ENCODE measurements at places on chromosomes 2 and 18.

DNA sequence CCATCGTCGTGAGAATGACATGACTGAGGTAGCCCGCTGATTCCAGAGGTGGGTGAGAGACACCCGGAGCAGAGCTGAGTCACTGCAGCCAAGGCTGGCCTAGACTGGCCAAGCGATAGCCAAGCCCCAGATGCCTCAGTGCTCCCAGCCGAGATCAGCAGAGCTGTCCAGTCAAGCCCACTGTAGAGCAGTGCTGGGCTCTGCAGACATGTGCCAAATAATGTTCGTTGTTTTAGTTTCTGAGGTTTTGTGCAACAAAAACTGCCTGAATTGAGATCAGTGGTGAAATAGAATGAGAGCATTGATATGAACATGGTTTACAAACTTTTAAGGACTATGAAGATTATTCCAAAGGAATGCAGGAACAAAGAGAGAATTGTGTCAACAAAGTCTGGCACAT, 42.1 kb downstream of the INSIG2 start:
- no peak for DNase-seq

DNA sequence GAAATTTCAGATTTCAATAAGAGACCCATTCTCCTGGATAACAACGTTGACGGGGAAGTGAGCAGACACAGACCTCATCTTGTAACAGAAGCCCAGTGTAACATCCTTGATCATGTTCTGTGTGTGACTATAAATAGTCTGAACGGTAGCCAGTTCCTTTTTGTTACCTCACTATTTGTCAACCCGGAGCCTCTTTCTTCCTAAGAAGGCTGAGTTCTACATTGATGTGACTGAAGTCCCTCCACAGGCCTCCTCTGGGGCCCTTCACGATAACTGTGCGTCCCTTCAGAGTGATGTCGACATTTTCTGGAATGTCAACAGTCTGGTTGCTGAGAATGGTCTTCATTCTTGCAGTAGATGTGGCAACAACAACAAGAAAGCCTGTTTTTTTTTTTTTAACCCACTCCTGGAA, 6.3 kb upstream of the PLEKHM3 start:
- no peak for DNase-seq

GRCh38 chr18:55261253-55261652, 302.0 kb upstream of the CCDC68 start:
- no peak for DNase-seq

- DNase-seq, result no peak
Measured at GRCh38 chr18:21230436-21230835, 11.6 kb upstream of the GREB1L start.

DNA sequence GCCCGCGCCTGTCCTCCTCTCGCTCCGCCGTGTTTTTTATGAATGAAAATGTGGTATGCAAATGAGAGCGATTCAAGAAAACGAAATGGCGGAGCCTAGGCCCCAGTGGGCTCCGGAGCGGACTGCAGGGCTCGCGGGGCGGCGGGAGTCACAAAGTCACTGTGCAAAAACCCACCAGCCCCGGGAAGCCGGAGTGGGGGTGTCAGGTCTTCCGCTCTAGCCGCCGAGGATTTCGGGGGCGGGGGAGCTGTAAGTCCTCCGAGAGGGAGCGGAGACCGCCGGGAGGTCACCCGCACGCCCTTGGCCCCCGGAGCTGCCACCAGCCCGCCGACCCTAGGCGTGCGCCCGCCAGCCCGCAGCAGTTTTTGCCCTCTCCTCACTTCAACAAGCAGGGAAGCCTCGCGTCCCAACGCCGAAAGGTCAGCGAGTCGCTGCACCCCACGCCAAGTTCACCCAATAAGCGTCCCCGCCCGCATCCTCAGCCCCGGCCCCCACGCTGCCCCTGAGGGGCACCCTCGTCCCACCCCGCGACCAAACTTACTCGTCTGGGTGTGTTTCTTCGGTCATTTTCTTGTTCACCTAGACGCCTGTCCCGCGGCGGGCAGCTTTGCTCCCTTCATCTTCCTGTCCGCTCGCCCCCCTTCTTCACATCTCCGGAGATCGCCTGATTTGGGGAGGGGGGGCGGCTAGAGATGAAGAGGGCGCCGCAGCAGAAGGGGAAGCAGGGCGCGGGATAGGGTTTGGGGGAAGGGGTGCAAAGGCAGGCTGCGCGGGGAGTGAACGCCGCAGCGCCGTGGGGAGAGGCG, 775 bp downstream of the SPRED2 start:
- DNase-seq, result no peak

GRCh38 chr2:120887741-120888231, 152.1 kb downstream of the GLI2 start:
- no peak for DNase-seq

- DNase-seq, result no peak
Measured at GRCh38 chr2:218877331-218877730, 3.3 kb upstream of the WNT10A start.

GRCh38 chr18:74040008-74040407, 107.6 kb downstream of the FBXO15 start:
- no peak for DNase-seq

- DNase-seq, result no peak
Measured at GRCh38 chr2:102238039-102238756, 51.4 kb downstream of the IL1RL2 start.

DNA sequence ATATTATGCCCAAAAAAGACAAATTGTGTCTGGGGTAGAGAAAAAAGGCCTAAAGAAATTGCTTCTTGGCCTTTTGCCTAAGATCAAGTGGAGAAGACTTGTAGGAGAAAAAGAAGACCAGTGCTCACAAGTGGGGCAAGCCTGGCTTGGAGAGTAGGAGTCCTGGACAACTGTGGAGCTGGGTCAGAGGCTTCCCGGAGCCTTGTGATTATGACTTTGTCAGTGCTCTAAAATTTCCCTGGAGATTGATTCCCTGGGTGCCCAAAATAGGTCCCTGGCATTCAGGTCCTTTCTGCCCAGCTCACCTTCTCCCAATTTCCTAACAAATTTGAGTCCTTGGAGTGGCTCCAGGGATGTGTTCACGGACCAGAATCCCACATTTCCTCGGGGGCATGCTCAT, 787 bp upstream of the TRIM54 start:
- no peak for DNase-seq

GRCh38 chr2:57407772-57408201, 638.8 kb upstream of the VRK2 start:
- no peak for DNase-seq

GRCh38 chr2:227829337-227829736, 15.7 kb downstream of the CCL20 start:
- DNase-seq, result no peak

DNA sequence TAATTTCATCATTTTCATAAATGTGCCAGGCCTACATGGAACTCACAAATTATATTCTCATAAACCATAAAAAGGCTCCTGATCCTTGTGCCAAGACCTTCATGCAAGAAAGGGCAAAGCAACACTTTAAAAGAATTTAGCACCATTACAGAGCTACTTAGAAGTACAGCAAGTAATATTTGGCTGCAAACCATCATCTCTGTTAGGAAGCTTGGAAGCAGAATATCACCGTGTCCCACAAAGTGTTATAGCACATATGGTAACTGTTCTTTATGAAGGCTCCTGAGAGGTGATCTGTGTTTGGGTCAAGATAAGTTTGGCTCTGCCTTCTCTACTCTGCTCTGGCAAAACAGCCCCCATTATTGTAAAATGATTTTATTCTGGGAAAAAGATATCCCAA, 59.7 kb upstream of the KCNJ3 start:
- no peak for DNase-seq

- no peak for DNase-seq
Measured at GRCh38 chr2:66830881-66831280, 396.0 kb downstream of the MEIS1 start.

GRCh38 chr2:136114382-136114781, 3.6 kb downstream of the CXCR4 start:
- no peak for DNase-seq

DNA sequence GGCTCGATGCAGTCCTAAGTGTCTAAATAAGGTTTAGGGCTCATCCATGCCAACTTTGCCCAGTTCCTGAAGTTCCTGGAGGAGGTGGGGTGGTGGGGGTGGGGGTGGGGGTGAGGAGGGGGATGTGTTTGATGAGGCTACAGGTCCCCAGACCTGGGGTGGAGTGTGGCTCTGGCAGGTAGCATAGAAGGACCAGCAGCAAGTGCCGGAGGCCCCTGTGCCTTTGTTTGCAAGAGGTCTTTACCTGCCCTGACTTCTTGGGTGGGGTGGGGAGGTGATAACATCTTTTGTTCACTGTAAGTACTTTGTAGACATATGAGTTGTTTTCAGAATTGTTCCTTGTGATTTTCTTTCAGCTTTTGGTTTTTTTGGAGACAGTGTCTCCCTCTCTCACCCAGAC, 10.0 kb downstream of the SH3BP4 start:
- no peak for DNase-seq

DNA sequence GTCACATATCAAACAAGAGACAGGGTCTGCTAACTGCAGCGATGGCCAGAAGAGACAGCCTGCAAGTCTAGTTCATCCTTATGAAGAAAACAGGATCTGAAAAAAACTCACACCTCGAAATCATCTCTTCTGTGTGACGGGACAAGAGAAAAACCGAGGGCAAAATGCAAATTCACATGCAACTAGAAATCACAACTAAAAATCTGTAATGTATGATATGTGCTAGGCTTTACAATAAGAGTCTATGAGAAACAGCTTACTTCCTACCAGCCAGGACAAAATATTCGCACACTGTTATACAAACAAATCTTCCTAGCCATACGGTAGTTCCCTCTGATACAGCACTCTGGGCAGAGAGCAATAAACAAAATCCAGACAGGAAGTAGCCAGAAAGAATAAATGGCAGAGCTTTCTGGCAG, 48.8 kb downstream of the ANKRD44 start:
- DNase-seq, result no peak

DNA sequence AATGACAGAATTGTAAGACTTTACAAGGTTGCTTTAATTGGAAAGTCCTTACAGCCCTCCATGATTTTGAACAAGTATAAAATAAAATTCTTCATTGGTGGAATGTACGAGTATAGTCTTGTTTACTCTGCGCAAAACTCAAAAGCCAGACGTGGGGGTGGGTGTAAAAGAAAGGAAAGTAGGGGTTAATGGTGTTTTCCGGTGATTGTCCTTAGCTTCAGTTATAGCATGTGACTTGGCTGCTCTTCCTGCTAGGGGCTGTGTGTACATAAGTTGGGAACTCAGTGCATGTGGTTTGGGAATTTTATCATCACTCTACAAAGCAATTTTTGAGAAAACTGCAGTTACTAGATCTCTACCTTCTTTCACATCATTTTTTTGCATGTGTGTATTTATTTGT, 82.4 kb upstream of the CAVIN2 start:
- DNase-seq, result no peak

- DNase-seq, result no peak
Measured at GRCh38 chr18:60082282-60082681, 182.5 kb downstream of the PMAIP1 start.

DNA sequence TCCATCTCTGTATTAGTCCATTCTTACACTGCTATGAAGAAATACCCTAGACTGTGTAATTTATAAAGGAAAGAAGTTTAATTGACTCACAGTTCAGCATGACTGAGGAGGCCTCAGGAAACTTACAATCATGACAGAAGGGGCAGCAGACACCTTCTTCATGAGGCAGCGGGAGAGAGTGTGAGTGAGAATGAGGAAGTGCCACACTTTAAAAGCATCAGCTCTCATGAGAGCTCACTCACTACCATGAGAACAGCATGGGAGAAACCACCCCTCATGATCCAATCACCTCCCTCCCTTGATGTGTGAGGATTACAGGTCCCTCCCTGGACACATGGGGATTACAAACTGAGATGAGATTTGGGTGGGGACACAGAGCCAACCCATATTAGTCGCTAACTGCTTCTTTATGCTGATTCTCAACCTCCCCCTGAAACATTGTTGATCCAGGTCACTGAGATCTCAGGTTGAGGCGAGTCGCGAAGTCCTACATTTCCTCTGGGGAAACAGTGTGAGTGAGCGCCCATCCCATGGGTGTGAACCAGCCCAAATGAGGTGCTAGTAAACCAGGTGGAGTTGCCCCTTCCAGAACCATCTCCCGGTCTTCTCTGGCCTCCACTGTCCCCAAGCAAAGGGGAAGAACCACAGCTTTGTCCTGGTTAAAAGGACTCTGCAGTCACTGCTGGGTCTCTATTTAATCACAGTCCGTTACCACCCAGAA, 123.8 kb downstream of the CAPN13 start:
- DNase-seq, result no peak

DNA sequence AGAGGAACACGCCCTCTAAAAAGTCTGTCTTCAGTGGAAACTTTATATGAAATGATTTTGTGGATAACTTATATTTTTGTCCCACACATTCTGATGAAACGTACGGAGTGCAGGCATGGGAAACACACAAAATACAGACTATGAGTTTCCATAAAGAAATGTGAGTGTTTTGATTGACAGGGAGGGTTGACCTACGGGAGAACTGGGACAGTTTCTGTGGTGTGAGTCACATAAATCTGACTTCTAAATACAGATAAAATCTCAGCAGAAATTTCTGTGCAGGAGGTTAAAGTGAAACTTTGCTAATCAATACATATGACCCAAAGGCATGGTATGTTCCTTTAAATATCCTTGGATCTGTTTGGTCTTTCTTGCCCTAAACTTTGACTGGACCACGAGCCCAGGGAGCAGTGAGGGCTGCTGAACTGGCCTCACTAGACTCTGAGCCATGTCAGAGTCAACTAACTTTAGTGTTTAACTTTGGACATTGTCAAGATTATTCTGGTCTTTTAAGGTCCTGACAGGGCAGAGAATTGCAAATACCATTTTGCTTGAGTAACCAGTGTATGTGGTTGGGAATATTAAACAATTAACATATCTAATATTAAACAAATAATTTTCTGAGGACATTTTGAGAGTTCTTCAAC, 206.9 kb upstream of the LYPD1 start:
- DNase-seq, result no peak

- DNase-seq, result no peak
Measured at GRCh38 chr2:67564076-67564475, 166.9 kb downstream of the ETAA1 start.

GRCh38 chr2:25430556-25430955, 88.8 kb upstream of the DNMT3A start:
- no peak for DNase-seq

DNA sequence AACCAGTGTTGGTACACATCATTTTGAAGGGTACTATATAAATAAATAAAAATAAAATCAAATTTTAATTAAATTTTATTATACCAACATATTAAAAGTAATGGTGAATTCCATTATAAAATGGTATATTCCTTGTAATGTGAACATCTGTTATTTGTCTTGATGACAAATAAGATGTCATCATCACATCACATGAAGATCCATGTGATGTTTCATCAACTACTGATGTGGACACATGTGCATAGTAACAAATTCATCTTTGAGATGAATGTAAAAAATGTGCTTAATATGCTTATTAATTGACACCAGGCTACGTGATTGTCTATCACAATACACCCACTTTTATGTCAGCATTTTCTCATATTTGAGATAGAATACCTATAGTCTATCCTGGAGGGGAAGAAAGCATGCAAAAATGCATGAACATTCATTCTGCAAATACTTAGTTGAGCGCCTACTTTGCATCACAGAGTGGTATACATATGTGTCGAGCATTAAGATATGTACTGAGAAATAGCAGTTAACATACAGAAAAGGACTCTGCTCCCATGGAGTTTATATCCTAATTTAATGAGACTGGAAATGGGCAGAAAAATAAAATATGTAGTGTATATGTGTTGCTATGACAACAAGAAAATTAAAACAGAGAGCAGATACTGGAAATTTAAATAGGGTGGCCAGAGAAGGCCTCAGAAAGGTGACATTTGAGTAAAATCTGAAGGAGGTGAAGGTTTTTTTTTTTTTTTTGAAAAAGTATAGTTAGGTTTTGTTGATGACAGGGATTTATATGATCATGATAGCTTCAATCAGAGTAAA, 281.1 kb downstream of the ARHGAP15 start:
- no peak for DNase-seq

Data from epithelial cell of proximal tubule (primary cell).